Tibial artery (tissue), 4 donors: ENCODE measurements at places on chromosomes 11 and 22.

DNA sequence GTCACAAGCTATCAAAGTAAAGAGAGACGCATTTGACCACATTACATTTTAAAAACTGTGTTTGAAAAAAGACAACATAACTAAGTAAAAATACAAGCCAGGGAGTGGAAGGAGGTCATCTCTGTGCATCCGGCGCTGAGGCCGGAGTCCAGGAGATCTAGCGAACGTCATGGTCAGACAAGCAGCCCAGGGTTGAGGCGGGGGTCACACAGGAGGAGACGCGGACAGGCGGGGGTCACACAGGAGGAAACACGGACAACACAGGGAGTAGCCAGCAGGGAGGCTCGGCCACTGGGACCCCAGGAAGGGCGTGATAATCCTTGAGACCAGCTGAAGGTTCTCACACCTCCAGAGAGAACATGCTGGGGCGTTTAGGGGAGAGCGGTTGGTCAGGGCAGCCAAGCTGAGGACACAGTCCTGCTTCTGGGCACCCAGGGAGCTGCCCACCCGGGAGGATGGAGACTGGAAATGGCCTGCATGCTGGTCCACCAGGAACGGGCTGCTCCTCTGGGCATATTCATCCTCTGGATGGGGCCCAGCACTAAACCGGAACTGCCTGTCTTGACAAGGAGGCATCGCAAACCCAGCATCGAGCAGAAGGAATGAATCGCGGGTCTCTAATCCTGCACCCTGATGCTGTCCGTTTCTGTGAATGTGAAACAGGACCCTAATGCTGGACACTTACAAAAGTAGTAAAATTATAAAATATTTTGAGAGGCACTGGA, 40.9 kb upstream of the MUC5AC start:
- DNase-seq, result peak; percentile 48

GRCh38 chr22:49642331-49642730, 185.3 kb downstream of the BRD1 start:
- DNase-seq, result no peak

- no peak for DNase-seq
Observed at GRCh38 chr11:126755526-126755925, 245.0 kb downstream of the KIRREL3 start.

- DNase-seq, result no peak
Observed at GRCh38 chr11:72421351-72421750, 13.0 kb downstream of the CLPB start.

GRCh38 chr11:110438017-110438416, 8.3 kb downstream of the FDX1 start:
- no peak for DNase-seq

- no peak for DNase-seq
Observed at GRCh38 chr11:35688023-35688422, 25.4 kb downstream of the TRIM44 start.

DNA sequence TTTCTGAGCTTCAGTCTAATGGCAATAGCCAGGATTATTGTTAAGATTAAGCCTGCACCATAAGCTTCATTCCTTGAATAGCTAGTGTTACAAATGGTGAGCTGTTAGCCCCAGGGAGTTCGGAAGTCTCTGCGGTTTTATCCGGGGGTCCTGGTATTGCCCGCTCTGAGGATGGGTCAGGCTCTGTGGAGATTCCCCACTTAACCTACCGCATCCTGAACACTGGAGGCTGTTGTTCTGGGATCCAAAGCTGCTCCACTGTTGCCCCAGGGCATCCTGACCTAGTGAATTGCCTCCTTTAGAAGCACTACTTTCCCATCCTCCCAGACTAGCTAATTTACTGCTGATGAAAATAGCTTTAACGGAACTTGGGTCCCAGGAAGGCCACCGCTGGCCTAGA, 14.5 kb upstream of the PEX26 start:
- no peak for DNase-seq

DNA sequence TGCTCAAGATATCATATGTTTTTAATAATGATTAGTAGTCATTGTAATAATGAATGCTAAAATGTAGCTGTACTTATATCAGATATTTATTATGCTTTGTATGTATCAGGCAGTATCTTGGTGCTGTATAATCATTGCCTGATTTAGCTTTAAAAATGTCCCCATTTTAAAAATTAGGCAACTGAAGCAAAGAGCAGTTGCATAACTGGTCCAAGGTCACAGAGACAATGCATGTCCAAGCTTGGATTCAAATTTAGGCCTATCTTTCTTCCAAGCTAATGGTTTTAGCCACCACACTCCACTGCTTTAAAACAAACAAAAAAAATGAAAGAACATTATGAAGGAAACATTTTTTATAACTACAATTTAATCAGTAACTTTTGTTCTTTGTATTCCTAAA, 725.8 kb upstream of the RAG2 start:
- no peak for DNase-seq

DNA sequence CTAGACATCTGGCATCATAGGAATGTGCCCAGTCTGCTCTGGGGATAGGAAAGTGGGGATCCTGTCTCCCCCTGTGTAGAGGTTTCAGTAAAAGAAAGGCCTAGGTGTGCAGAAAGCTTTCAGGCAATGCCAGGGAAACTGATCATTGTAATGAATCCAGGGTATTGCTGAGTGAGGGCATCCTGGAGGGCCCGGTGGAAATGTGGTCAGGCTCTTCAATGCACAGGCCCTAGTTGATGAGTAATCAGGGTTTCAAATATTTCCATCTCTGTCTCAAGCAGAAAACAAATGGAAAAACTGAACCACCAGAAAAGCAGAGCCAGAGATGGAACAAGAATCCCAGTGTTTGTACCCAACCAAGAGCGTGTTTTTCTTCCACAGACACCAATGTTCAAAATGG, 2.0 kb downstream of the CD3E start:
- DNase-seq, result no peak

DNA sequence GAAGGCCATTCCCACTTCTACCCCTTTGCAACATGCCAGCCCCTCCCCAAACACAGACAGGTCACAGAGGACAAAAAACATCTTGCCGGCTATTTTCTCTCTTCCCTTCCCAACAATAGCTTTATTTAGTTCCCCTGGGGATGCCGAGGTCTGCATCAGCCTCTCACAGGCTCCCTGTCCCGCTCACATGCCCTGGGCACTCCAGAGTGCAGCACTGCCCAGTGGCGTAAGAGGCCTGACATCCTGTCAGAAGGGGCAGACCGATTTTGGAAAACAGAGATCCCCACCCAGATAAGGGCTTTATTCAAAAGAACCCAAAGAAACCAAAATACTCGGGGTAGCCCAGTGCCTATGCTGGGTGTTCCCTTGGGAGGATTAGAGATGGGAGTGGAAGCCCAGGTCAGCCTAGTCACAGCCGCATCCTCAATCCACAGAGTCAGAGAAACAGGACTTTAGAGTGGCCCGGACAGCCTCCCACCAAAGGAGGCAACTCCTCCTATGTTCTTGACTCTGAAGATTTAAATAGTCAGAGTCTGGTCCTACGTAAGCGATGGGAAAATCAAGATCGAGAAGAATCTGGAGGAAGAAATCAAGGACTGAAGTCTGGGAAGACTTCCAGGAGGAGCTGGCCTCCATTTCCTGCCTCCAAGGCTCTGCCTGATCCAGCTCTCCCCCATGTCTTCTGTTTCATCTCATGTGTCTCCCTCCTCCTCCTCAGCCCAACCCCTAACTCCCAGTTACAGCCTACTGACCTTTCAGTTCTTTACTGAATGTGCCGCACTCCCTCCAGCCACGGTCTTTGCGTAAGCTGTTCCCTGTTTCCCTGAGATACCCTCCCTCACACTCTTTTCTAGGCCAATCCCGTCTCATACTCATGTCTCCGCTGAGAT, 129.3 kb downstream of the FBXO7 start:
- no peak for DNase-seq

GRCh38 chr11:44179173-44179572, 83.7 kb downstream of the EXT2 start:
- no peak for DNase-seq

DNA sequence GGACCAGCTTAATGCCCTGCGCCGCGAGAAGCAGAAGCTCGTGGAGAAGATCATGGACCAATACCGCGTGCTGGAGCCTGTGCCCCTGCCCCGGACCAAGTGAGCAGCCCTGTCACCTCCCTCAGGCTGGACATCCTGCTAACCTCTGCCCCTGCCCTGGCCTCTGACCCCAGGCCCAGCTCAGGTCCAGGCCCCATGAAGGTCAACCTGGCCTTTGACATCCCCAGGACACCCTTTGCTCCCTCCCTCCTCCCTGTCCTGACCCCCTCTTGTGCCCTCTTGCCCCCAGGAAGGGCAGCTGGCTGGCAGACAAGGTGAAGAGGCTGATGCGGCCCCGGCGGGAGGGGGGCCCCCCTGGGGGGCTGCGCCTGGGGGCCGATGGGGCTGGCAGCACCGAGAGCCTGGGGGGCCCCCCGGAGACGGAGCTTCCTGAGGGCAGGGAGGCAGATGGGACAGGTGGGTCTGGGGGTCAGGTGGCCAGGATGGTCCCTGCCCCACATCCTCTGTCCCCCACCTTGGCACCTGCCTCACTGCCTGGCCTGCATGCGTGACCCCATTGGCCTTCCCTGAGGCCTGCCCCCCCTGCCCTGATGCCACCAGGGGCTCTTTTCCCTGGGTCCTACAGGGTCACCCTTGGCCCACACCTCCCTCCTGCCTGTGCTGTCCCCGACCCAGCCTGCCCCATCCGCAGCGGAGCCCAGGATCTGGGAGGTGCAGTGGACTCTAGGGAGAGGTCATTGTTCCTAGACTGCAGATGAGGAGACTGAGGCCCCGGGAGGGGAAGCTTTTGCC, 5.1 kb upstream of the RPS6KA4 start:
- no peak for DNase-seq

DNA sequence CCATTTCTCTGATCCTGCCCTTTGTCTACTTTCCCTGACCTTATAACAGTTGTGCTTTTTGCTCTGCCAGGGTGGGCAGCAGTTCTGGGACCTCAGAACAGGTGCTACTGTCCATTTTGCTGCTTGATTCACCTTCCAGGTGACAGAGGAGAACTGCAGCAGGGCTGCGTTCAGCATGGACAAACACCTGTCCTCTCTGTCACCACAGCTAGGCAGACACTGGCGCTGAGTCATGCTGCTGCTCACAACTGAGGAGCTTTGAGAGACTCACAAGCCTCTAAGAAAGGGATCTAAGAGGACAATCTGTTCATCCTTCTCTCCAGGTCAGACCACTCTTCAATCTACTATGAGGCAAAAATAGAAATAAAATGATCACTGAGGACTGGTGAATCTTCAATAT, 1144.5 kb upstream of the CCDC90B start:
- DNase-seq, result no peak

- no peak for DNase-seq
Observed at GRCh38 chr22:27283714-27284113, 517.8 kb downstream of the MN1 start.

GRCh38 chr11:77019976-77020595, 14.1 kb upstream of the B3GNT6 start:
- DNase-seq, result no peak

- DNase-seq, result no peak
Observed at GRCh38 chr22:45200860-45201511, 37.3 kb downstream of the NUP50 start.

DNA sequence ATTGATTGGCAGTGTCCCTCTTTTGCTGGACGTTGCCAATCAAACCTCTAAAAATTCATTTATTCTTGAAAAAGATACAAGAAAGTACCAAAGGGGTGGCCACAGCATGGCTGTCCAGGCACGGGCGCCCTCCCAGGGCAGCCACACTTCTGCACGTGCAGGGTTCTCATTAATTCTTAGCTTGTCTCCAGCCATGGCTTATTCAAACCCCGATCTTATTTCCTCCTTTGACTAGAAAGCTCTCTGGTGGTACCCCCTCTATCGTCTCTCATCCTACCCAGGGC, 123.9 kb downstream of the CTTN start:
- no peak for DNase-seq

- no peak for DNase-seq
Observed at GRCh38 chr11:11964774-11965150, 43.7 kb downstream of the DKK3 start.

DNA sequence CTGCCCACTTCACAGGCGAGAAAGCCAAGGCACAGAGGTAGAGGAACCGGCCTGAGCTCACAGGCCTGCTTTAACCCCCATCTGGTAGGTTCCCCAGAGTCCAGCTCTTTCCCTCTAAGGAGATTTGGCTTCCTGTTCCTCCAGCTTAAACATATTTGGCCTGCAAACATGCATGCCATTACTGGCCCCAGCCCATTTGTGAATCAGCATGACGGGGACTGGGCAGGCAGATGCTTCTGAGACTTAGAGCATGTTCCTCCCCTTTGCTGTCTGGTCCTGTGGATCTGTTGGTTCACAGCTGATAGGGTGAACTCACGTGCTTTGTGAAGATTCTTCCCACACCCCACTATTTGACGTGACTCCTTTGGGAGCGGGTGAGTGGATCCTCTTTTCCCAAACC, 12.6 kb downstream of the CHST1 start:
- DNase-seq, result no peak

DNA sequence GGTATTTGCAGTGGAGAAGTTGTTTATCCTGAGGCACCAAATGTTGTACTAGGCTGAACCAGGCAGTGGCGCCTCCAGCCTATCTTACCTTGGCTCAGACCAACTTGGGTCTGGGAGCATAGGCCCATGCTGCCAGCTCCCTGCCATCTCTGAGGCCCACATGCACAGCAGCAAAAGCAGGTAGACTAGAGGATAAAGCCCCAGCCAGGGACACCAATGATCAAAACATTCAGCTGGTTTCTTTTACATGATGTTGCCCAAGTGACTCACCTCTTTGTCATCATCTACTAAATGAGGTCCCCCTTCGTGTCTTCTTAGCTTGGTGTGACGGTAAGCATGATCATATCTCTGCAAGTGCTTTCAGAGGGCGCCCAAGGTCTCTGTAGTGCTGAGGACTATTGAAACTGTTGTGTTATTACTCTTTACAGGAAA, 112.1 kb upstream of the DRD2 start:
- no peak for DNase-seq

GRCh38 chr11:35933320-35933871, 10.5 kb upstream of the LDLRAD3 start:
- DNase-seq, result no peak

GRCh38 chr11:66491315-66491935, 11.2 kb downstream of the DPP3 start:
- no peak for DNase-seq

- DNase-seq, result no peak
Observed at GRCh38 chr11:117835576-117835975, 11.0 kb upstream of the FXYD2 start.

GRCh38 chr11:1502954-1503707, 16.6 kb upstream of the MOB2 start:
- DNase-seq, result peak; percentile 91

GRCh38 chr11:131696690-131697089, 326.3 kb downstream of the NTM start:
- DNase-seq, result no peak

DNA sequence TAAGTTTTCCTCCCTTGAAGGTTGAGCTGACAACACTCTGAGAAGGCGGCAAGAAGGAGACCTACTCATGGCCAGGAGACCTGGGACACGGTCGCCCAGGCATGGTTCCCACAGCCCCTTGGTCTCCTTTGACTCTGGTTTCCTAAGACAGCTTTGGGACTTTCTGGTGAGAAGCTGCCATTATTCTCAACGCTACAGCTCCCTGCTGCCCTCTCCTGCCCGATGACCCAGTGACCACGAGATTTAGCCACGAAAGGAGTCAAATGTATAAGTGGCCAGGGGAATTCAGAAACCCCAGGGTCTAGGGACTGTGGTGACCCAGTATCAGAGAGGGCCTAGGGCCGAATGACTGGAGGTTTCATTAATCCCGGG, 699 bp upstream of the SDF2L1 start:
- no peak for DNase-seq
